ENCODE measurements at places on chromosomes 16 and 17.

GRCh38 chr16:89920723-89921122, 2.1 kb downstream of the MC1R start:
- DNase-seq: no peak

DNA sequence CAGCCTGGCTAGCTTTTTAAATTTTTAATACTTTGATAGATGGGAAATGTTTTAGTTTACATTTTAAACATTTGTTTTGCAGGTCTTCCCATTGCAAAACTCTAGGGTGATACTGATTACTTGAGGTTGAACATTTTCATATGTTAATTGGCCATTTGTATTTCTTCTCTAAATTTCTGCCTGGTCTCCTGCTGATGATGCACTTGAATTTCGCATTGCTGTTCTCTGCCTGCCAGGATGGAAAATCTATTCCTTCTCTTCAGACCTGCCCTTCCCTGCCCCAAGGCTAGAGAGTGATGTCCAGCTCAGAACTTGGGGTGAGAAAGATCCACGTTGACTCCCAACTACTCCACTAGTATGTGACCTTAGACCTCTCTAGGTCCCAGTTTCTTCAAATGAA, 134.7 kb downstream of the PITPNC1 start:
- DNase-seq: no peak

DNA sequence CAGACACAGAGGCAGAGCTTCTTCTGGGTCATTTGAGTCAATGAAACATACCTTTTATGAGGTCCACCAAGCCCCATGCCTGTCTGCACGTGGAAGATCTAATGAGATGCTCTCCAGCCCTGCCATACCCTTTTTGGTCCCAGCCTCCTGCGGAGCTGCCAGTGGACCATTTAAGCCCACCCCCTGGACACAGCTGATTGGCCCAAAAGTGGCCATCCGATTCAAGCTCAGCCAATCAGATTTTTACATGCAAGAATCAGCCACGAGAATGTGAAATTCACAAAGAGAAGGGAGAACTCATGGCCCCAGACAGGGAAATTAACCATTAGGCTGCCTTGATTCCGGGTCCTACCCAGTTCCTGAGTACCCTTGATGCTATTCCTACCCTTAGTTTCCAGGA, 231.0 kb upstream of the EEF2KMT start:
- DNase-seq: no peak

- DNase-seq: no peak
These were observed 18.0 kb downstream of the SLC5A11 start for GRCh38 chr16:24863582-24864437.

All from stimulated activated CD4-positive, alpha-beta T cell treated with anti-CD3 and anti-CD28 coated beads, Interleukin-2, amount 100 ng/mL, for 24 hours (primary cell).